Stimulated activated CD4-positive, alpha-beta T cell treated with anti-CD3 and anti-CD28 coated beads, Interleukin-12 subunit alpha, Interleukin-12 subunit beta, amount 100 ng/mL, for 4 hours (primary cell): ENCODE measurements at places on chromosomes 12 and 14.

GRCh38 chr14:106778986-106779385, 1252.6 kb downstream of the TMEM121 start:
- DNase-seq = no peak

DNA sequence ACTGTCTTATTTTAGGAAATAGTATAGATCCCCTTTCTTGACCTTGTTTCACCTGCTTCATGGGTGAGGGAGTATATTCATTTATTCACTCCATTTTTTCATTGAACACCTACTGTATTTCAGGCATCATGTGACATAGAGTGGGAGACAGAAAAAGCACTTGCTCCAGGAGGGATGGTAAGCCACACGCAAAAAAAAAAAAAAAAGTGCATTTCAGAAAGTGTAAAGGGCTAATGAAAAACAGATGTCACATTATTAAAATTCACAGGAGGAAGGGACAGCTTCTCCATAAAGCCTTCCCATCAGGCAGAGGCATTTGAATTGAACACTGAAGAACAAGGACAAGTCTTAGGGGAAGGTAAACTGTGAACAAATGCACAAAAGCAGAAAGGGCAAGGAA, 7.5 kb downstream of the SLC8A3 start:
- DNase-seq = no peak

DNA sequence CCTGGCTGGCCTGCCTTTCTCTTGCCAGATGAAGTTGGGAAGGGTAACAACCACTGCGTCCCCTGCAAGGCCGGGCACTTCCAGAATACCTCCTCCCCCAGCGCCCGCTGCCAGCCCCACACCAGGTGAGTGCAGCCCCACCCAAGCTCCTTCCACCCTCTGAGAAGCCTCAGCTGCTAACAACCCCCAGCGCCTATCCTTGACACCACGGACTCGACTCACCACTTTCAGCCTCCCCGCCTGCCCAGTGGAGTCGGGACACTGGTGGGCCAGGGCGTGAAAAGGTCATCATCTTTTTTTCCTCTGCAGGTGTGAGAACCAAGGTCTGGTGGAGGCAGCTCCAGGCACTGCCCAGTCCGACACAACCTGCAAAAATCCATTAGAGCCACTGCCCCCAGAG, 2.1 kb downstream of the LTBR start:
- no peak for DNase-seq

GRCh38 chr14:49992901-49993339, 100.0 kb downstream of the ARF6 start:
- DNase-seq = no peak

- no peak for DNase-seq
Observed at GRCh38 chr14:32019276-32019675, 57.8 kb upstream of the ARHGAP5 start.

DNA sequence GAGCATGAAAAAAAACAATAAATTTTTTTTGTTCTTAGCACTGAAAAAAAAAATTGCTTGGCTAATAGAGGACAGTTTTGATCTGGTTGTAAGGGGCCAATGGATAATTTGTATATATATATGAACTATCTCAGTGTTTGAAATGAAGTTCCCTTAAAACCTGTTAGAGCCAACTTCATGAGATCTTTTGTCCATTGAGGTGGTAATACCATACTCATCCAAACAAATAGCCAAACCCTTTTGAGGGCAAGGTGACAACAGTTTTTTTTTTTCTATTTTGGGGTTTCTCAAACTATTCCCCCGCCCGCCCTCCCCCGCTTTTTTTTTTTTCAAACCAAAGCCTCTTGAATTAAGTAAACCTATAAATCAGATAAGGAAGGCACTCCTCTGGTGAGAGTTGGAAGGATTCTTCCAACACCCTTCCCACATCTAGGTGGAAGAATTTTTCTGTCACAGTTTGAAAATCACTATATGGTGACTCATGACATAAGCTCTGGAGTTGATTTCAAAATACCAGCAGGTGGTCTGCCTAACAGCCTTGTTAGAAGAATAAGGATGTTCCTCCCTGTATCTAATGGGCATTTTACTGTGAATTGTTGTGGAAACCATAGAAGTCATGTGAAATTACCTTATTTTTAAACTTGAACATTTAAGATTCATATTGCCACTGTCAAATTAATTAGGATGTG, 10.2 kb downstream of the ARHGAP5 start:
- no peak for DNase-seq

GRCh38 chr12:52070185-52070925, 577 bp downstream of the ATG101 start:
- no peak for DNase-seq

DNA sequence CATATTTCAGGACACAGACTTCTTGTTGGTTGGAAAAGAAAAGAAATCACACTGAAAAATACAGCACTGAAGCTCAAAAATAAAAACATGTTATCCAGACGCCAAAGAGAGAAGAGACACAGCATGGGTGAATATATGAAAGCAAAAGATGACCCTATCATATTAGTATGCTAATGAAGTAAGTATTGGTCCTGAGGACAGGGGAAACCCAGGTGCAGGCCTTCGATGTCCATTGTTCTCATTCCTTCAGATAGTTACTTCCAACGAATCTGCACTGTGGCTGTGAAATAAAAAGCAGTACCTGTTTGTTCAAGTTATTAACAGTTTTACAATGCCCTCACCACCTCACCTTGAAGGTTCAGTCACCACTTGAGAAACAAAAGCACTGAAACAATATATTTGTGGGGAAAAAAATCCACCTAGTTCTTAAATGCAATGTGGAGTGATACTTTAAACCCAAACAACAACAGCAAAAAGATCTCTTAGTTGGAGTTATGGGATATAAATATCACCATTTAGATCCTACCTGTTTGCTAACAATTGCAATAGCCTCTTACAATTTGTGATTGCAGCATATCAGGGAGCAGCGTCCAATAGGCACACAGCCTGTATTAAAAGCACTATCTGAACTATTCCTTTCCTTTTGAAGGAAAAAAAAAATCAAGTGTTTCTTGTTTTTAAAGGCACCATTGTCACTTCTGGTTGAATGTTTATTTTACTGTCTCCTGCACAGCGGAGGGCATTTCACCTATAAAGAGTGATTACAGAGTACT, 188.1 kb downstream of the BCAT1 start:
- DNase-seq = no peak

DNA sequence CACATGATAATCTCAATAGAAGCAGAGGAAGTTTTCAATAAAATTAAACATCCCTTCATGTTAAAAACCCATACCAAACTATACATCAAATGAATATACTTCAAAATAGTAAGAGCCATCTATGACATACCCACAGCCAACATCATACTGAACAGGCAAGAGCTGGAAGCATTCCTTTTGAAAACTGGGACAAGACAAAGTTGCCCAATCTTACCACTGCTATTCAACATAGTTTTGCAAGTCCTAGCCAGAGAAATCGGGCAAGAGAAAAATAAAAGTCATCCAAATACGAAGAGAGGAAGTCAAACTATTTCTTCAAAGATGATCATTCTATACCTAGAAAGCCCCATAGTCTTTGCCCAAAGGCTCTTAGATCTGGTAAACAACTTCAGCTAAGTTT, 454.7 kb upstream of the PRICKLE1 start:
- no peak for DNase-seq

- no peak for DNase-seq
Observed at GRCh38 chr14:63295231-63295685, 23.5 kb downstream of the GPHB5 start.

GRCh38 chr12:27243006-27243405, 1.1 kb upstream of the STK38L start:
- no peak for DNase-seq

GRCh38 chr14:68458840-68459469, 333.9 kb downstream of the ZFP36L1 start:
- no peak for DNase-seq

- no peak for DNase-seq
Observed at GRCh38 chr14:78605897-78606500, 435.8 kb downstream of the NRXN3 start.

GRCh38 chr12:30643366-30643765, 52.3 kb downstream of the IPO8 start:
- DNase-seq = no peak

- no peak for DNase-seq
Observed at GRCh38 chr12:46389031-46389616, 16.6 kb upstream of the SLC38A2 start.

DNA sequence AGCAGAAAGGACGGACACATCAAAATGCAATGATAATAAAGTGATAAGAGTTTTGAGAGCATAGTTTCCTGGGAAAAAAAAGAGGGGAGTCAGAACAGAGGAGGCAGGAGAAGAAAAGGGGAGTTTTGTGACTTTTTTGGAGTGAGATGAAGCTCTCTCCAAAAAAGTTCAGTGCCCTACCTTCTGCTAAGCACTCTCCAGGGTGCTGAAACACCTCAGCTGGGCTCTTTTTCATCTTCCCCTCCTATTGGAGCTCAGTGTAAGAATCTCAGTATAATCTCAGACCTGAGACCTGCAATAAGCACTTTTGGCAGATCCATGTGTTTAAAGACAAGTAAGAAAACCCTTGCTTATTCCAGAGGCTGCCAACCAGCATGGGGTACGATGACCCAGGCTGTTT, 58.9 kb upstream of the SRRM4 start:
- DNase-seq = no peak

- DNase-seq = no peak
Observed at GRCh38 chr14:77268989-77269600, 1.9 kb downstream of the NGB start.

- DNase-seq = no peak
Observed at GRCh38 chr12:50147281-50147680, 19.9 kb downstream of the CERS5 start.

DNA sequence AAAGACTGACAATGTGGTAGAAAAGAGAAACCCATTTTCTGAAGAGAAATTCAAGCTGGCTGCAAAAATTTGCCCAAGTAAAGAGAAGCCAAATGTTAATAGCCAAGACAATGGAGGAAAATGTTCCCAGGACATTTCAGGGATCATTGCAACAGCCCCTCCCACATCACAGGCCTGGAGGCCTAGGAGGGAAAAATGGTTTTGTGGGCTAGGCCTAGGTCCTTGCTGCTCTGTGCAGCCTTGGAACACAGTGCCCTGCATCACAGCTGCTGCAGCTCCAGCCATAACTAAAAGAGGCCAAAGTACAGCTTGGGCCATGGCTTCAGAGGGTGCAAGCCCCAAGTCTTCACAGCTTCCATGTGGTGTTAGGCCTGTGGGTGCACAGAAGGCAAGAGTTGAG, 332.4 kb upstream of the LRIG3 start:
- no peak for DNase-seq

GRCh38 chr12:46208370-46208769, 60.5 kb downstream of the SLC38A1 start:
- DNase-seq = no peak
